ENCODE measurements at places on chromosomes 7 and 10.

GRCh38 chr10:69464401-69464800 lies 13.1 kb downstream of the TSPAN15 start:
- peaks cover 30% of the 10 kb centered on the region for H3K4me1 ChIP-seq

DNA sequence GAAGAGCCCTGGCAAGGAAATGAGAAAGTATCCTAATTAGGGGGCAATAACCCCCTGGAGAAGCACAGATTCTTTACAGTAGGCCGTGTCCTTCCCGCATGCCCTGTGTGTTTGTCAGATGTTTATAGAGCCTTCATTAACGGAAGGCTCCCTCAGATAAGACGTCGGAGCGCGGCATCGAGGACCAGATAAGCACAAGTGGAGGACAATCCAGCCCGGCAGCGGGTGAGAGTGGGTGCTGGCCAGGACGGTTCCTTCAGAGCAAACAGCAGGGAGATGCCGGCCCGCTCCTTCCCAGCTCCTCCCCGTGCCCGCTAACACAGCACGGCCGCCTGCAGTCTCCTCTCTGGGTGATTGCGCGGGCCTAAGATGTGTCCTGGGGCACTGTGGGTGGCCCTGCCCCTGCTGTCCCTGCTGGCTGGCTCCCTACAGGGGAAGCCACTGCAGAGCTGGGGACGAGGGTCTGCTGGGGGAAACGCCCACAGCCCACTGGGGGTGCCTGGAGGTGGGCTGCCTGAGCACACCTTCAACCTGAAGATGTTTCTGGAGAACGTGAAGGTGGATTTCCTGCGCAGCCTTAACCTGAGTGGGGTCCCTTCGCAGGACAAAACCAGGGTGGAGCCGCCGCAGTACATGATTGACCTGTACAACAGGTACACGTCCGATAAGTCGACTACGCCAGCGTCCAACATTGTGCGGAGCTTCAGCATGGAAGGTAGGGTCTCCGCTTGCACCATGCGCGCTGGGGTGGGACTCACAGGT lies at the start of gene GDF2:
Gene GDF2, plus strand, starts transcription at position 155 of the 762 bp plus-strand sequence. Its CDS starts 215 bp downstream, at position 370.
- no peaks in the 10 kb centered on the region for H3K4me1 ChIP-seq
- no peak within 1 kb of the TSS for H3K4me3 ChIP-seq
- no peaks in the 10 kb centered on the region for H3K27me3 ChIP-seq
- peak; percentile 8 for DNase-seq

GRCh38 chr7:31192986-31193385 lies 140.9 kb downstream of the ADCYAP1R1 start:
- no peak overlapping the region for H3K27ac ChIP-seq
- no peaks in the 10 kb centered on the region for H3K36me3 ChIP-seq
- DNase-seq = no peak

- DNase-seq = no peak
- H3K27me3 ChIP-seq = peaks cover 2% of the 10 kb centered on the region
- peaks cover 11% of the 10 kb centered on the region for H3K4me1 ChIP-seq
- H3K27ac ChIP-seq = no peak overlapping the region
- H3K4me3 ChIP-seq = no peak overlapping the region
Measured at GRCh38 chr10:34185998-34186397, 629.1 kb downstream of the PARD3 start.

GRCh38 chr10:42753126-42753506 lies 29.5 kb upstream of the BMS1 start:
- no peaks in the 10 kb centered on the region for H3K36me3 ChIP-seq
- H3K27ac ChIP-seq = no peak overlapping the region
- peaks cover 9% of the 10 kb centered on the region for H3K4me1 ChIP-seq
- peak; percentile 89 for DNase-seq

DNA sequence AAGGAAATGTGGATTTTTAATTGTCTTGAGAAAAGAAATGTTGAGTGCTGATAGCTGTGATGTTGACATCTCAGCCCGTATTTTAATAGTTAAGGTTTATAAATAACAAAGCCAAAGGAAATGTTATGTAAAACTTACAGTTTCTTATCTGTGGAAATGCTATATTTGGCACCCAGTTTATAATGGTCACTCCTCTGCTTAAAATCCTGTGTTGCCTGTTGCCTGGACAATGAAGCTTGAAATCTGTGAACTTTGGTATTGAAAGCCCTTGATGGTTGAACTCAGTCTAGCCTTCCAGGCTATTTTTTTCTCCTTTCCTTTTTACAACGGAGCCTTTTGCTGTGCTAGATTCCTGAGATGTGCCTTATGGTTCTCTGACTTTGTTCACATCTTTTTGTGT lies 46.5 kb downstream of the MCU start:
- no peaks in the 10 kb centered on the region for H3K36me3 ChIP-seq
- H3K27ac ChIP-seq = no peak overlapping the region
- H3K4me3 ChIP-seq = no peak overlapping the region
- no peaks in the 10 kb centered on the region for H3K27me3 ChIP-seq

GRCh38 chr10:37960591-37961137 lies 15.8 kb downstream of the ZNF25 start:
- H3K27me3 ChIP-seq = no peaks in the 10 kb centered on the region
- H3K4me3 ChIP-seq = no peak overlapping the region
- peaks cover 82% of the 10 kb centered on the region for H3K36me3 ChIP-seq
- DNase-seq = no peak
- no peak overlapping the region for H3K27ac ChIP-seq

GRCh38 chr10:97494151-97494550 lies 4.1 kb downstream of the MMS19 start:
- H3K27ac ChIP-seq = no peak overlapping the region
- no peak overlapping the region for H3K4me3 ChIP-seq
- no peak for DNase-seq
- peaks cover 63% of the 10 kb centered on the region for H3K36me3 ChIP-seq
- H3K4me1 ChIP-seq = peaks cover 63% of the 10 kb centered on the region

- H3K36me3 ChIP-seq = no peaks in the 10 kb centered on the region
- no peak overlapping the region for H3K27ac ChIP-seq
- H3K4me3 ChIP-seq = no peak overlapping the region
- no peak for DNase-seq
- peaks cover 12% of the 10 kb centered on the region for H3K27me3 ChIP-seq
- H3K4me1 ChIP-seq = no peaks in the 10 kb centered on the region
Measured at GRCh38 chr10:71476228-71477011, 79.7 kb downstream of the CDH23 start.

- H3K4me1 ChIP-seq = peaks cover 86% of the 10 kb centered on the region
- no peaks in the 10 kb centered on the region for H3K27me3 ChIP-seq
- H3K4me3 ChIP-seq = peak within 1 kb of the TSS; percentile 93
- peak; percentile 86 for DNase-seq
Measured at GRCh38 chr7:44978511-44979366, at the start of gene MYO1G. TSS of gene MYO1G (minus strand) at chr7:44979015. CDS start at chr7:44978961, 54 bp downstream.

DNA sequence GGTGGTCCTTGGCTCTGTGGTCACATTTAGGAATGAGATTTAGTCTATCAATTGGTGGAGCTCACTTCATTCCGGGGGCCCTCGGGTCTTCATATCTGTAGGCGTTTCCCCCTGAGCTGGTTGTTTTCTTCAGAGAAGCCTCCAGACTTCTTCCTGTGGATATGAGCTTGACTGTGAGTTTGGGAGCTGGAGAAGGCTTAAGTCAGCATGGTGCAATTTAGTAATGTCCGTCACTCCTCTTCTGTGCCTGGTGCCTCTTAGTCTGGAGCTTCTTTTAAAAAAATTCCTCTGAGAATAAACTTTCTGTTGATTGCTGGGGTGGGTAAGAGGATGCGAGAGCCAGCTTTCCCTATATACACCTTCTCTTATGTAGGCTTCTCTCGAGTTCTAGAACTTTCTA lies 40.2 kb downstream of the HECW1 start:
- DNase-seq = no peak
- H3K27me3 ChIP-seq = peaks cover 19% of the 10 kb centered on the region
- H3K4me1 ChIP-seq = no peaks in the 10 kb centered on the region
- H3K27ac ChIP-seq = no peak overlapping the region
- no peak overlapping the region for H3K4me3 ChIP-seq

DNA sequence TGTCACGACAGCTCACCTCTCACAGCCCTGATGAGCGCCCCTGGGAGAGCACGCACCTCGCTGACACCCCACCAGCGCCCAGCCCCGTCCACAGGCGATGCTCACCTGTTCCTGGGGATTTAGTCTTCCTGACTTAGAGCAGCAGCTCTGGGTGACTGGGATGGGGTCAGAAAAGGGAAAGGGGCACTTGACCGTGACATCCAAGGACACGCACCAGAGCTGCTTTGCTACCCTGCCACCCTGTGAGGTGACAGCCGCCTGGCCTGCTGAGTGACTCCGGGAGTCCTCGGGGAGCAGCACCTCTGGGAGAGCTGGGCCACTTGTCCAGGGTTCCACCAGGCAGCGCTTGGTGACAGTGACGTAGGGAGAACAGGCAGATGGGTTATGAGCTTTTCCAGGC lies 148.2 kb downstream of the PRKAG2 start:
- no peaks in the 10 kb centered on the region for H3K27me3 ChIP-seq
- peak overlapping the region; percentile 31 for H3K27ac ChIP-seq

- H3K4me3 ChIP-seq = no peak overlapping the region
- H3K4me1 ChIP-seq = peaks cover 18% of the 10 kb centered on the region
- H3K27me3 ChIP-seq = no peaks in the 10 kb centered on the region
- no peak for DNase-seq
- no peak overlapping the region for H3K27ac ChIP-seq
Measured at GRCh38 chr7:7693881-7694280, 24.5 kb downstream of the RPA3 start.

DNA sequence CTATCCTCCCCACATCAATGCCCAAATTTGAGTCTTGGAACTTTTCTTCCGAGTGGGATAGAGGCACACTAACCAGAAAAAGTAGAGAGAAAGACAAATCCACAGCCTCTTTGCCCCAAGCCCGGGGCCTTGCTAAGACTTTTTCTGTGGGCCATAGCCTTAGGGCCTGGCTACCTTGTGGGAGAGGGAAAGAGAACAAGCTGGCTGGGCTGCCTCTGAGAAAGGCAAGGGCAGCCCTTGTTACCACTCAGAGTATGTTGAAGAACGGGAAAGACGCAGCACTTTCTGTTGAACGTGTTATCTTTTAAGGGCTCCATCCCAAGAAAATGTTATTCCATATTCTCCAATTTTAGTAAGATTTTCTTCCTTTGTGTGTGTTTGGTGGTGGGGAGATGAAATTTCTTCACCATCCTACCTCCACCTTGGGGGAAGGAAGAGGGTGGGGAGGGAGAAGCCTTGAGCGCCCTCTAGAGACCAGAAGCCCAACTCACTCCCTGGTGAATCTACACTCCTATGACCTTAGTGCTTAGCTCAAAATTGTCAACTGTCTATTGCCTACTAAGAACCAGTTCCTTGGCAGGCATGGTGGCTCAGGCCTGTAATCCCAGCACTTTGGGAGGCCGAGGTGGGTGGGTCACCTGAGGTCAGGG lies 3.9 kb upstream of the NRF1 start:
- peak; percentile 48 for DNase-seq
- H3K4me3 ChIP-seq = no peak overlapping the region
- H3K27me3 ChIP-seq = no peaks in the 10 kb centered on the region
- peak overlapping the region; percentile 23 for H3K27ac ChIP-seq
- peaks cover 49% of the 10 kb centered on the region for H3K4me1 ChIP-seq

- H3K36me3 ChIP-seq = no peaks in the 10 kb centered on the region
- H3K4me3 ChIP-seq = no peak overlapping the region
- no peaks in the 10 kb centered on the region for H3K27me3 ChIP-seq
- no peak overlapping the region for H3K27ac ChIP-seq
- DNase-seq = no peak
Measured at GRCh38 chr10:12511651-12512050, 162.3 kb downstream of the CAMK1D start.

DNA sequence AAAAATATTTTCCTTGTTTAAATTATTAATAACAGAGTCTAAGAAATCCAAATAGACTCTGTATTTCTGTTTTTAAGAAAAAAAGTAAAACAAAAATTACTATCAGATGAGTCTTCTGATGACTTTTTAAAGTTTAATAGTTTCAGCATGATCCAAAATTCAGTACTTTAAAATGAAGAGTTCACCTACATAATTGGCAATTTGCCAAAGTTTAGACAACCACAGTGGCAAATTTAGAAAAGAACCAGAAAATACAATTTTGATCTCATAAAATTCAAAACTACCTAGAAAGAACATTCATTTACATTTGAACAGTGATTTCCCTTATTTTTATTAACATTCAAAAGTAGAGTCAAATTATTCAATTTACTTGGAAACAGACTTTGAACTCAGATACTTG lies 56.1 kb downstream of the AGMO start:
- H3K4me3 ChIP-seq = no peak overlapping the region
- no peaks in the 10 kb centered on the region for H3K27me3 ChIP-seq
- H3K36me3 ChIP-seq = no peaks in the 10 kb centered on the region
- no peak overlapping the region for H3K27ac ChIP-seq

DNA sequence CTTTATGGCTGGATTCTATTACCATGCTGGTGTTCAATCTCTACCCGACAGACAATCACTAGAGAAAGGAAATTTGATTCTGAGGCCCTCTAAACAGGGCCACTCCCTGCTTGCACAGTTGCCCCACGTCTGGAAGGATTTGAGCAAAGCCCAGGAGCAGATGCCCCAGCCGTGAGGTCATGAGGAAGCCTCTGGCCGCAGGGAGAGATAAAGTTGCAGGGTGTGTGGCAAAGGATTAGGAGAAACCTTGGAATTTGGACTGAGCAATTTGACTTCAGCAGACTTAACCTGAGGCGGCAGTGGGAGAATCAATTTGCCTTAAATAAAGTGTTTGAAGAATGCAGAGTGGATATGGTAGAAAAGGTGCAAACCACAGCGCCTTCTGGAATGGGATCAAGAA lies 40.2 kb upstream of the KLF6 start:
- no peak for DNase-seq
- no peak overlapping the region for H3K4me3 ChIP-seq
- no peak overlapping the region for H3K27ac ChIP-seq
- H3K36me3 ChIP-seq = no peaks in the 10 kb centered on the region
- H3K4me1 ChIP-seq = peaks cover 45% of the 10 kb centered on the region

DNA sequence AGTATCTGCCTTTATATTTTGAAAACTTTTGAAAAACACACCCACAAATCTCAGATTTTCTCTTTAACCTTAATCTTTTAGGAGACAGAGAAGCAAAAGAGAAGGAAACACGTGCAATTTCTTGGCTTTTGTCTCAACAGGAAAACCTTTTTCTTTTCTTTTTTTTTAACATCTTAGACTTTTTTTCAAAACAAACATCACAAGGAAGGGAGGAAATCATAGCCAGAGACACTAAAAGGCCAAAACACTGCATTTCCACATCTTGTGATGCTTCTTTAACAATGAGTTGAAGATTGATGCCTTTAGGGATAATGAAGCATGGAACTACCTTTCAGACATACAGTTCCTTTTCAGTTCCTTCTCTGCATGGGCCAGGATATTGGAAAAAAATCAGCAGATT lies 136.6 kb upstream of the NRBF2 start:
- DNase-seq = no peak
- no peaks in the 10 kb centered on the region for H3K36me3 ChIP-seq
- peaks cover 48% of the 10 kb centered on the region for H3K4me1 ChIP-seq
- H3K4me3 ChIP-seq = no peak overlapping the region
- H3K27me3 ChIP-seq = peaks cover 27% of the 10 kb centered on the region
